Inflammatory macrophage treated with lipopolysaccharide for 1 hour (primary cell): ENCODE measurements at places on chromosomes 2 and 18.
A peak's percentile ranks its signal among the peaks of the same experiment; 100 is the strongest.

- DNase-seq, result no peak
Measured at GRCh38 chr2:162328424-162329157, 10.1 kb upstream of the IFIH1 start.

- no peak for DNase-seq
Measured at GRCh38 chr2:149331023-149331400, 625 bp downstream of the LYPD6 start.

GRCh38 chr2:25306777-25307368 is 34.9 kb downstream of the DNMT3A start:
- peak; percentile 79 for DNase-seq

DNA sequence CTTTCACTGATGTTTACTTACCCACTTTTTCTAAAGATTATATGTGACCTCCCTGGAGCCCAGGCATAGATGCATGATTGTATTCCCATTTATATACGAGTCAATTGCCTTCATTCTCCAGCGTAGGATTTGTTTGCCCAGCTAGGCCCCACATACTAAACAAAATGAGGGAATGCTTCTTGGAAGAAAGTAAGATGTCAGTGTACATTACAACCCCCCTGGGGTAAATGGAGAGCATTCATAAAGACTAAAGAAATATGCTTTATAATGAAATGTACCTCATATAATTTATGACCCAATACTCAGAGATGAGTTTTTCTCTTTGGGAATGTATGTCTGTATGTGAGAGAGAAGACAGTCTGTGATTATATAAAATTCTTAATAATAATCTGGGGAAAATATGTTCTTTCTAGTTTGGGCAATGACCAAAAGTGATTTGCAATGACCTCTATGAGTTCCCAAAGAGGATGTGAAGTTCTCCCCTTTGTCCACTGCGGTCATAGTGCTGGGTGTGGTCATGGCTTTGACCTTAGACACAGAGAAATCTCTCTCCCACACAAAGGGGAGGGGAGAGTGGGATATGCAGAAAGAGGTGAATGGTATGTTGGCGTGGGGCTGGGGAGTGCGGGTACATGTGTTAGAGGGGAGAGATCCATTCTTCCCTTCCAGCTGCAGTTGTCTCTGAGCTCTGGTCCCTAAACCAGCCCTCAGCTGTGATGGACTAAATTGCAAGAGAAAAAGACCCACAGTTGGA is 175.6 kb downstream of the EN1 start:
- no peak for DNase-seq
